ENCODE measurements at places on chromosomes 16 and 17.

GRCh38 chr16:82609140-82609539 lies 17.6 kb upstream of the CDH13 start:
- DNase-seq, result no peak

DNA sequence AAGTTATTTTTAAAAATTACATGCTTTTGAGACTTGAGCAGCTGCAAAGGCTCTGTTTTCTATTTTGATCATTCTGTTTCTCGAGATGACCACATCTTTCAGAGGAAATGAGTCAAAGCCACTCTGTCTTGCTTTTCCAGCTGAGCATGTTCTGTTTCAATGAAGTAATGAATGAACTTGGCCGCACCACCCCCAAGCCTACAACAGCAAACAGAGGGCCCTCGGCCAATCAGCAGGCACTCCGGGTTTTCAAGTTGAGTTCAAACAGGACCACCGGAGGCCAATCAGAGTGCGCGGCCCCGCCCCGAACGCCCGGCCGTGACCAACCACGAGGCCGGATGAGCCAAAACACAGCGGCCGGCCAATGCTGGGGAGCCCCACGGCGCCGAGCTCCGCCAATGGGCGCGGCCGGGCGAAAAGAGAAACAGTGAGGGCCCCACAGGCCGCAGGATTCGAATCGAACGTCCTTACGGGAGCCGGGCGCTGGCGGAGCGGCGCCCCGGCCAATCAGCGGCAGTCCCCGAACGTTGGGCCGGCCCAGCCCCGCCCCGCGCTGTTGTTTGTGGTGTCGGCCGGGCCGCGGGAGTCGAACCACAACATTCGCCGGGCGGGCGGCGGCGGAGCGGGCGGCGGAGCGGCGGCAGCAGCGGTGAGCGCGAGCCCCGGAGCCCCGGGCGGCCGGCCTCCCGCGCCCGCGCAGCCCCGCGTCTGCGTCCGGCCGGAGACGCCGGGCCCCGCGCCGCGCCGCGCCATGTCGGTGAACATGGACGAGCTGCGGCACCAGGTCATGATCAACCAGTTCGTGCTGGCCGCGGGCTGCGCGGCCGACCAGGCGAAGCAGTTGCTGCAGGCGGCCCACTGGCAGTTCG lies at the start of gene UBALD2:
TSS of gene UBALD2 (plus strand) at position 594 of the 869 bp plus-strand sequence. CDS start at position 752, 158 bp downstream.
- peak; percentile 99 for DNase-seq

DNA sequence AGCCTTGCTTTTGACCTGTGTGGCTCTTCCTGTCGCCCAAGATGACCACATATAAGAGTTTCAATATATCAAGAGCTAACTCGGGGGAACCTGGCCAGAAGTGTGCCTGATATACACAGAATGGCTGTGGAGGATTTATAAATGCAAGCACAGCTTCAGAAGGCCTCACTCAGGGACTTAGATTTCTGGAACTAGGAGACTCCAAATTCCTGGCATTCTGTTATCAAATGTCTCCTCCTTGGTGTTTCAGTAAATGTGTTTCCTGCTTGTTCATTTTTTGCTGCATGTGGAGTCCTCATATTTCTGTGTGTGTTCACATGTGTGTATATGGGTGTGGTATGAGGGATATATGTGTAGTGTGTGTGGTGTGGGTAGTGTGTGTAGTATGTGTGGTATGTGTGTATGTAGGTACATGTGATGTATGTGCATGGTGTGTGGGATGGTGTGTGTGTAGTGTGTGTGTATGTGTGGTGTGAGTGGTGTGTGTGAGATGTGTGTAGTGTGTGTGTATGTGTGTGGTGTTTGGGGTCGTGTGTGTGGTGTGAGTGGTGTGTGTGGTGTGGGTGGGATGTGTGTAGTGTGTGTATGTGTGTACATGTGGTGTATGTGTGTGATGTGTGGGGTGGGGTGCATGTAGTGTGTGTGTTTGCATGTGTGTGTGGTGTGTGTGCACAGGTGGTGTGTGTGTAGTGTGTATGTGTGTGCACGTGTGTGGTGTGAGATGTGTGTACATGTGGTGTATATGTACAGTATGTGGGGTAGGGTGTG lies 981 bp upstream of the CD300H start:
- DNase-seq, result no peak

DNA sequence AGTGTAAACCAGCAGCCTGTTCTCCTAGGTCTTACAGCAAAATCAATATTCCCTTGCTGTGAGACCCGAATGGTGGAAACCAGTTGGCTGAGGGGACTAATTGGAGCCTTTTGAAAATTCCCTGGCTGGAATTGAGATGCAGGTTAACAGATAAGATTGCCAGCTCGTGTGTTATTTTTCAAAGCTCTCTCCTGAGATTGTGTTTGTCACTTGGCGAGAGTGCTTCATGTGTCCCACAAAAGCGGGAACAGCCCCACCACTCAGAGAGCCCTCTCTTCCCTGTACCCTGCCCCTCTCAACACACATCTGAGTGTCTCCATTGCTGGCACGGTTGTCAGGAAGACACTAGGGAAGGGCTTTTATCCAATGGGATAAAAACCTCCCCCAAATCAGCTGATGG lies 356.1 kb downstream of the CPPED1 start:
- DNase-seq, result no peak

GRCh38 chr16:57273359-57273758 lies 11.1 kb downstream of the PLLP start:
- no peak for DNase-seq

GRCh38 chr17:50263331-50264262 lies 10.7 kb upstream of the TMEM92 start:
- no peak for DNase-seq

DNA sequence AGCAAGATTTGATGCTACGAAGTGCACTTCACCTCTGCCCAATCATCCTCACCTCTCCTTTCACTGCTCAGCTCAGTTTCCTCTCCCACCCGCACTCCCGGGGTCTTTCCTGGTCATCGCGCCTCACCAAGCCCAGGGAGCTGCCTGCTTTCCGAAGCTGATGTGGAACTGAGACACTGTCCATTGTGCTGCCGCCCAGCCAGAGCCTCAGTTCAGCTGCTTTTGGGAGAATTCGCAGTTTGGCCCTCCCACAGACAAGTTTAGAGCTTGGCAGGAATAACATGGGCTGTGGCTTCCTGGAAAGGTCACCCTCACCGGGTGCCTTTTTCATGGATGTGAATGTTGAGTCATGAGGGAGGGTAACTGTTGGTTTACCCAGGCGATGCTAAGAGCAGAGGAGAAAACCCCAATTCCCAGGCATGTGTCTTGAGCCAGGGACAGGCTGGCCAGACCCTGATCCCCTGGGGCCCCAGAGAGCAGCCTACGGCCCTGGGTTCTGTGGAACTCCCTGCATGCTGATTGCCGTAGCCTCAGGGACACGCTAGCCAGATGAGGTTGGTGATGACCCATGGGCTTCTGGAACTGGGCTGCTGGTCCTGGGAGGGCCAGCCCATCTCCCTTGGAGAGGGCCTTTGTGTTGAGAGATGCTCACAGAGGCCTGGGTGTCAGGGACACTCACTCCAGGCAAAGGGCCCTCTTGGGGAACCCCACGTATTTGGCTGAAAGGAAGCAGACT lies 1687.5 kb downstream of the TP53TG3F start:
- DNase-seq, result no peak

DNA sequence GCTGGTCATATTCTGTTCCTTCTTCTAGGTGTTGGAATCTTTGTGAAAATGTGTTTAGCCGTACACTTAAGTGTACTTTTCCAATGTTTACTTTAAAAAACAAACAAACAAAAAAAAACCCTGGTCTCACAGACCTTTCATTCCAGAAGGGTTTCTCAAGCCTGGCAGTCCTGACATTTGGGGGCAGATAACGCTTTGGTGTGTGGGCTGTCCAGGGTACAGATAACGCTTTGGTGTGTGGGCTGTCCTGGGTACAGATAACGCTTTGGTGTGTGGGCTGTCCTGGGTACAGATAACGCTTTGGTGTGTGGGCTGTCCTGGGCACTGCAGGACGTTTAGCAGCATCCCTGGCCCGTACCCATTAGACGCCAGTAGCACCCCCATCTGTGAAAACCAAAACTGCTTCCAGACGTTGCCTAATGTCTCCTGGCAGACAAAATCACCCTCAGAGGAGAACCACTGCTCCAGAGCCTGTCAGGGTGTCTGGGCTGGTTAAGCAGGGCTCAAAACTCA lies 15.2 kb upstream of the FLCN start:
- no peak for DNase-seq

DNA sequence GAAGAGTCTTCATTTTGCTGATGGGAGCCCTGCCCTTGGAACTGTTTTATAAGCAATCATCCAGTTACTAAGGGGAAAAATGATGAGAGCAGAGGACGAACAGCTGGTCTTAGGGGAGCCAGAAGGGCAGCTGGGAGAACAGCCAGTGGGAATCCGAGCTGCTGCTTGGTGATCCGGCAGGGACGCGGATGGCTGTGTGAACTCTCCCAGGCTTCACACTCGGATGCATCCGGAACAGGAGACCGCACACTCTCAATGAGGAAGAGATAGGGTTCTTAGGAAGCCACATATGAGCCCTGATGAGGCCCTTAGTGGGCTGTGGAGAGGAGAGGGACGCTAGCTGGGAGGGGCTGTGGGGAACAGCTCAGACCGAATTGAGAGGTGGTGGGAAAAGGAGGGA lies 5.0 kb upstream of the CACNG5 start:
- no peak for DNase-seq

DNA sequence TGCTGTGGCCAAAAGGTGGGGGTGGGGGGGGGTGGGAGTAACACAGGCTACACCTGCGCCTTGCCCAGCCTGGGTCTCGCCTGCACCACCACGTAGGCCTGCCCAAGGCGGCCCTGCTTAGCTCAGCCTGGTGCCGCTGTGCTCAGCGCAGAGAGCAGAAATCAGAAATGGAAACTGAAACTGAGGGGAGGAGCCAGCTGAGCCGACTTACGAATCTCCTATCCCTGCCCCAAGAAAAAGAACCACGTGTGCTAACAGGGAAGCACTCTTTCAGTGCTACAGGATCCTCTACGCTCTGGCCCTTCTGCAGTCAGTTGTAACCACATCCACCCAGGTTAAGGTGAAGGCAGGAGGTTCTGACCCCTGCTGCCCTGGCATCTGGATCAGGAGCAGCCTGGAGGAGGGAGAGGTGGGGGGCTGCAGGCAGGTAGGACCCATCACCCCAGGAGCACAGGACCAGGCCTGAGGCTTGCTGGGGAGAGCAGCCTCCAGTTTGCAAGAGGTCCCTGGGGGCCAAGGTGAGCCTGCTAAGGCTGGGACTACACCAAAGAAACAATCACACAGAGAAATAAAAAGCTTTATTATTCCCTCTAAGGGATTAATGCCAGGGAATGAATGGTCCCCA lies at the start of gene DHX58:
TSS of gene DHX58 (minus strand) at position 163 of the 625 bp plus-strand sequence. CDS start 822 bp downstream, outside the sequence.
- DNase-seq, result peak; percentile 87

DNA sequence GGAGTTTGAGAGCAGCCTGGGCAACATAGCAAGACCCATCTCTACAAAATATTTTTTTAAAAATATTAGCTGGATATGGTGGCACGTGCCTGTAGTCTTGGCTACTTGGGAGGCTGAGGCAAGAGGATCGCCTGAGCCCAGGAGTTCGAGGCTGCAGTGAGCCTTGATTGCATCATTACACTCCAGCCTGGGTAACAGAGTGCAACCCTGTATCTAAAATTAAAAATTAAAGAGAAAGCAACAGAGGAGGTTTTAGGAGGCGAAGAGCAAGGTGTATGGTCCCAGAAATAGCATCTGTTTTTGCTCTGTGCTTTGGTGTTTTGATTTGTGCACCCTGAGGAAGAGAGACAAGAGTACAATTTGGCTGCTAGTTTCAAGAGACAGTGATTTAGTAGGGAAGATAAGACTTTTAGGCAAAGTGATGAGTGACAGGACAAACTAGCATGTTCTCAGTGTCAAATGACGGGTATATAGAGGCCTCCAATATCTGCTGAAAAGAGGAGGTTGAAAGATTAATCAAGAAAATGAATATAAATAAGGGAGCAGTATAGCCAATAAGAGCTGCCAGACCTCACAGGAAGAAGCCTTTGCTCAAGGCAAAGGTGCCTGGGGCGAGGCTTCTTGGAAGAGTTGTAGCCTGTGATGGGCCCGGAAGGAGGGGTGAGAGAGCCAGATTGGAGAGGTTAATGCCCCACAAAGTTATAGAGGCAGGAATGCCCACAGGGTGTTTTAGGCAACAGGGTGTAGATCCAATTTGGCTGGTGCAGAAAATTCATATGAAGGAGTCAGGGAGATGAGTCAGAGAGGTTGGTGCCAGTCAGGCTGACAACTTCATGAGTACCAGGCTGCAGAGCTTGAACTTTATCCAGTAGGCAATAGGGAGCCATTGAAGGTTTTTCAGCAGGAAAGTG lies 11.4 kb downstream of the HLF start:
- no peak for DNase-seq

DNA sequence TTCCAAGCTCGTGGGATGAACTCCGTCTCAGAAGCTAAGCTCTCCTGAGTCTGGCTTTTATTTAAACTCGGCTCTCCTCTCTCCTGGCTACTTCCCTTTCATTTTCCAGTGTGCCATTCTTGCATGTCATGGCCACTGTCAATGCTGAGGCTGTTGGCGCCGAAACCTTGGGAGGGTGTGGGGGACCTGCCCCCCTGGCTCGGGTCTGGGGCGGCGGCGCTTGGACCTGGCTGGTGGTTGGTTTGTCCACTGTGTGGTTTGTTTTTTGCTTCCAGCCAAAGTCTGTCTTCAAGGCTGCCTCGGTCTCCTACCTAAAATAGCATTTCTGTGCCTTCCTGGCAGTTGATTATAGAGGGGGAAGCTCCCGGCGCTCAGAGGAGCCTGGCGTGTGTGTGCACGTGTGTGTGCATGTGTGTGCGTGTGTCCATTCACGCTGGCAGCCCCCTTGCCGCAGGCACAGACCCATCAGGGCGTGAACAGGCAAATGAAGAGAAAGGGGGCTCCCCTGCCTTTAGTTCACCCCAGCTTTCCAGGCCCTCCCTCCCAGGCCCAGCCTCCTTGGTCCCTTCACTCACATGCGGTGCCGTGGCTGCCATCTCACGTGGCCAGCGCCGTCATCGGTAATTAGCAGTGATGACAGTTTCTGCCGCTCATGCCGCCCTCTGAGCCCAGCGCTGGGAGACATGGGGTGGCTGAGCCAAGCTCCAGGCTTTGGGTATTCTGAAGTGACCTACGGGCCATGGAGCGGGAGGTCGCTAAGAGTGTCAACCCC lies 179.9 kb downstream of the SEC14L1 start:
- peak; percentile 75 for DNase-seq

DNA sequence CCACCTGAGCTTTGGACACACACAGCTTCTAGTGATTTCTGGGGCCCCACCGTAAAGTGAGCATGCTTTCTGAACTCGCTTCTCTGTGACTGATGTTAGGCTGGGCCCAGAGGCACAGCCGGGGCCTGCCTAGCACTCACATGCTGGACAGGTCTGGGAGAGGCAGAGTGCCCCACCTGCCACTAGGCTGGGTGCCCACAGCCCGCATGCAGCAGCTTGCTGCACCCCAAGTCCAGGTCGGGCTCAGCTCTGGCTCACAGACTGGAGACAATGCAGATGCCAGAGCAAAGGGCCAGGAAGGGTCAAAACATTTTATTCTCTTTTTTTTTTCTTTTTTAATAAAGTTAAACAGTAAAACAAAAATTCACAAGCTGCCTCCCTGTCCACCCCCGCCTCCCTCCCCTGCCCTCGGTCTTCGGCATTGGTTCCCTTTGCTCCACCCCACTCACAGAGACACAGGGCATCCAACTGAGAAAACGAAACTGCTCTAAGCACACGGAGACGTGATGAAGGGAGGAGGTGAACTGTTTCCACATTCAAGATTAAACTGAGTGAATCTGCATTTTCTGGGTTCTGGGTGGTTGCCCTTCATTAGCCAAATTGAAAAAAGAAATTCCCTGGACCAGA lies 9.7 kb downstream of the CNP start:
- DNase-seq, result no peak

- DNase-seq, result no peak
Measured at GRCh38 chr16:86027373-86028126, 128.6 kb downstream of the IRF8 start.

- no peak for DNase-seq
Measured at GRCh38 chr17:28055546-28056275, 13.2 kb downstream of the NLK start.
